ENCODE measurements at places on chromosomes 7 and 10. TPM values are rescaled to one million over a fixed set of nuclear protein-coding genes. Genes with fewer than 3 reads are reported as not detected.

DNA sequence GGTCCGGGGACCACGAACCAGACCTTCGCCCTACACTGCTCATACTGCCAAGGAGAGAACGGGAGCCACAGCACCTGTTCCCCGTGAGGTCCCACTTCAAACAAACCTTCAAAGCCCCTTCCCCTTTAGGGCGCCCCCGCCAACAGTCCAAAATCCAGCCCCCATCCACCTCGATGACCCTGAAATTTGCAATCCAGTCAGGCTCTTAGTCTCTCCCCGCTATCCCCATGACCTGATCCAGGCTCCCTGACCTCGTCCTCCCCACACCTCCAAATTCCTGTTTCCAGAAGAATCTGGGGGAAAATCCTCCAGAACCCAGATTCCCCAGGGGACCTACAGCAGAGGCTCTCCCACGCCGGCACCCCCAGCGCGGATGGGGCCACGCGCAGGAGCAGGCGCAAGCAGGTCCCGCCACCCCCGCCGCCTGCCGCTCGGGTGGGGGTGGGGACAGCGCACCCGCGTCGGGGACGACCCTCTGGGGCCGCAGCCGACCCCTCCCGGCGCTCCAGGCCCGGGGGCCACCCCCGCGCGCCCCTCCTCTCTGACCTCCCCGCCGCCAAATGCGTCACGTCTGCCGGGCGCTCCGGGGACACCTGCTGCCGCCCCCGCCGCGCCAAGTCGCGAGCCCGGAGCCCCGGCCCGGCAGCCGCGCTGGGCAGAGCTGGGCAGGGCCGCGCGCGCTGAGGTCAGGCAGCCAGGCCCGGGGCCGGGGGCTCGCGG is 753 bp downstream of the CAMK2B start:
- no peak for DNase-seq

DNA sequence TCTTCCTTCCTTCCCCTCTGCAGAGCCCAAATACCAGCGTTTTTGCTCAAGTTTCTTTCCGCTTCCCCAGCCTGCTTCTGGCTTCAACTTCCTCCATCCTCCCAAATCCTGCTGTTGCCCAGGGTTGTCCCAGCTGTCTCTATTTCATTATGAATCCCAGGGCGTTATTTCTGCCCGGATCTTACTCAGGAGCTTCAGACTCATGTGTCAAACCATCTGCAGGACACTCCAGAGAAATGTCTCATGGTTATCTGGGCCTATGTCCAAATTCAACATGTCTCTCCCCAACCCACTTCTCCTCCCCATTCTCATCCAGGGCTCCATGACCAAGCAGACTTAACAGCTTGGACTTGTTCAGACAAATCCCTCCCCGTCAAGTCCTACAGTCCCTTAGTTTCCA is 15.6 kb downstream of the ARHGAP22 start:
- DNase-seq, result no peak

DNA sequence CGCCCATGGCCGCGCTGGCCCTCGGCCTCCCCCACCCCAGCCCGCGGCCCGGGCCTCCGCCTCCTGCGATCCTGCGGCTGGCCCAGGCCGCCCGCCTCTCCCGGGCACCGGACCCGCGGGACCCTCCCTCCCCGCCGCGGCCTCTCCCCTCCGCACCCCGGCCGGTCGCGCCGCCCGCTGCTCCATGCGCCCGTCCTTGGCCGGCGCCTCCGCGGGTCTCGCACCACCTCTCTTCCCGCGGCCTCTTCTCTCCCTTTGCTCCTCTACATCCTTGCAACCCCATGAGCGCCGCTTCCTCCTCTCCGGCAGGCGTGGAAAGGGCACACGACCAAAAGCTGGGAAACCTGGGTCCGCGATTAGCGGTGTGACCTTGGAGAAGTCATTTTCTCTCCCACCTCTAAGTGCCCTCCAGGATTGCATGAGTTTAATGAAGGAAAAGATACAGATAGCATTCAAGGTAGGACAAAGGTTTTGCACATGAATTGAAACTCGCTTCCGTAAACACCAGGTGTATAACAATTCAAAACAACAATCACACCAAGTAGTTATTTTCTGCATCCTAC is 448 bp upstream of the SRPK2 start:
- DNase-seq, result peak; percentile 83

DNA sequence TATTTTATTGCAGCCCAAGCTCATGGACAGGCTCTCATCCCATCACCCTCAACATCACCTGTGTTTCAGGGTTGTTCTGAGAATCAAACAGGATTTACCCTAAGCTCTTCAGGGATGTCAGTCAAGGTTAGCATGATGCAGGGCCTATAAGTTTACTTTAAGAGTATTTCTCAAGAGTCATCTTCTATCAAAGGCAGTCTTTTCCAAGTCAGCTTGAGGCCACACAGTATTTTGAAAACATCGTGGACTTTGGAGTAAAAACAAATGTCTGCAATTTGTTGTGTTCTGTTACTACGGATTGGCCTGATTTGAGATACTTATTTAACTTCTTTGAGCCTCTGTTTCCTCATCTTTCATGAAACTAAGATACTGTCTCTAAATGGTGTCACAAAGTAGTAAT is 42.0 kb upstream of the NRP1 start:
- no peak for DNase-seq

DNA sequence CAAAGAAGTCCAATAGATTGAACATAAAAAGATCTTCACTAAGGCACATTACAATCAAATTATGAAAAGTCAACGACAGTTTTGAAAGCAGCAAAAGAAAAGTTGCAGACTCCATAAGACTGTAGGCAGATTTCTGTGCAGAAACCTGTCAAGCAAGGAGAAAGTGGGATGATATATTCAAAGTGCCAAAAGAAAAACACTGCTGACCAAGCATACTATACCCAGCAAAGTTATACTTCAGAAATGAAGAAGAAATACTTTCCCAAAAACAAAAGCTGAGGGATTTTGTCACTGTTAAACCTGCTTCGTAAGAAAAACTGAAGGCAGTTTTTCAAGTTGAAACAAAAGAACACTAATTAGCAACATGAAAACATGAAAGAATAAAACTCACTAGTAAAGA is 145.5 kb downstream of the ZEB1 start:
- DNase-seq, result peak; percentile 2

DNA sequence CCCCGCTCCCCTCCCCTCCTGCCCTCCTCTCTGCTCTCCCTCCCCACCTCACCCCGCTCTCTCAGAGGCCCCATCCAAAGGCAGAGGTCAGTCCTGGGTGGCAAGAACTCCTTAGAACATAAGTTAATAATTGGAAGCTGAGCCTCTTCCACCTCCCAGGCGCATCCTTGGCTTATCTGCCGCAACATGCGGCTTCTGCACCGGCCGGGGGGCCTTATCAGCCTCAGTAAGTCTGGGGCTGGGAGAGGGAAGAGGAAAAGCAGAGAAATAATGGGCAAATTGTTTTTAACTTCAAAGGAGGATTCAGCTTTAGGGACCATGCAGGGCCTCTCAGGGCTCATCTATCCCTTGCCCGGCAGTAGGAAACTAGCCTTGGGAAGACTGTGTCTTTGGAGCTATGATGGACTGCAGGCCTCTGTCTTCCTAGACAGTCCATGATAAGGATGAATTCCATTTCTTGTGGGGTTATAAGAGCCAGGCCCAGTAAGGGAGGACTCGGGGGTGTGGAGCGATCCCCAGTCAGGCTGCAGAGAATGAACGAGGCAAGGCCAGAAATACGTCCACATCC is 411.6 kb downstream of the PLXNA4 start:
- no peak for DNase-seq

DNA sequence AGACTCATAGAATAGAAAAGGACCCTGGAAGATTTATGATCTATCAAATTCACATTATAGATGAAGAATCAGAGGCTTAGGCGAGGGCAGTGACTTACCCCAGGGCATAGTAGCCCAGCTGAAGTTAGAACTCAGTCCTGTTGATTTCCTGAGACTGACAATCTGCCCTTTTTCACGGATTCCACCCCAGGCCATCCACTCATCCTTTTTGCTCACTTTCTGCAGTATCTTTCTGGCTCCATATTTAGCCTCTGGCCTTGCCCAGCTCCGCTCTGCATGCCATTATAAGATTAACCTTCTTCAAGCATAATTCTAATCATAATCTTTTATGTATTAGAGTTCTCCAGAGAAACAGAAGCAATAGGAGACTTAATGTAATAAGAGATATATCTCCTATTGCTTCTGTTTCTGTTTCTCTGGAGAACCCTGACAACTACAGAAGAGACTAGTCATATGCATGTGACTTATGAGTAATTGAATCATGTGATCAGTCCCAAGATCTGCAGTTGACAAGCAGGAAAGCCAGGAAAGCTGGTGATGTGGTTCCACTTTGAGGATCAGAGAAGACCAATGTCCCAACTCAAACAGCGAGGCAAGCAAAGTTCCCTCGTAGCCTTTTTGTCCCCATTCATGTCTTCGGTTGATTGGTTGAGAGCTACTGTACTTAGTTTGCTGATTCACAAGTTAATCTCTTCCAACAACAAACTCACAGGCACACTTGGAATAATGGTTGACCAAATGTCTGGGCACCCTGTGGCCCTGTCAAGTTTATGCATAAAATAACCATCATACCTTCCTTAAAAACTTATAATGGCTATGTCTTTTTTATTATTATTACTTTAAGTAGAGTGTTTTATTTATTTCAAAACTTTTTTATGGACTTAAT is 412.1 kb downstream of the SUGCT start:
- DNase-seq, result no peak

- DNase-seq, result no peak
Measured at GRCh38 chr7:47391726-47392125, 190.2 kb downstream of the TNS3 start.

DNA sequence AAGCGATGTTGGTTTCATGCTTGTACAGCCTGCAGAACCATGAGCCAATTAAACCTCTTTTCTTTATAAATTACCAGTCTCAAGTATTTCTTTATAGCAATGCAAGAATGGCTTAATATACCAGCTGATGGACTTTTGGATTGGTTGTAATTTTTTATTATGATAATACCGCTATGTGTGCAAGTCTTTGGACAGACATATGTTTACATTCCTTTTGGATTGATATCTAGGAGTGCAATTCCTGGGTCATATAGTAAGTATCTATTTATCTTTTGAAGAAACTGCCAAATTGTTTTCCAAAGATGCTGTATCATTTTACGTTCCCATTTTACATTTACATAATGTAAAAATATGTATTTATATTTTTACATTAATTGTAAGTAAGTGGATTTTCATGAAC is 81.2 kb upstream of the PIP4K2A start:
- no peak for DNase-seq

GRCh38 chr10:128022261-128023196 is 103.7 kb downstream of the MKI67 start:
- no peak for DNase-seq

GRCh38 chr10:101887775-101888174 is 44.2 kb upstream of the KCNIP2 start:
- peak; percentile 49 for DNase-seq

DNA sequence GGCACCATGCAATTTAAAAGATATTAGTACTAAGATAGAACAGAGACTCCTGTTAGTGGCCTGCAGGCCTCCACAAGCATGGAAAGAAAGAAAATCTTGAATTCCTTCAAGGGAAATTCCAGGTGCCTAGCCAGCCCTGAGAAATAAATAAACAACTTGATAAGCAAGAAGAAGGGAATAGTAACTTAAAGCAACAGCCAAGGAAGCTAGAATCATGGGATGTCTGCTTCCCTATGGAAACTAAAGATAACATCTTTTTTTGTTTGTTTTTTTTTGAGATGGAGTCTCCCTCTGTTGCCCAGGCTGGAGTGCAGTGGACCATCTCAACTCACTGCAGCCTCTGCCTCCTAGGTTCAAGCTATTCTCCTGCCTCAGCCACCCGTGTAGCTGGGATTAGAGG is 128.6 kb downstream of the SKIDA1 start:
- no peak for DNase-seq

GRCh38 chr7:21526007-21526406 is 16.8 kb upstream of the DNAH11 start:
- DNase-seq, result peak; percentile 43

DNA sequence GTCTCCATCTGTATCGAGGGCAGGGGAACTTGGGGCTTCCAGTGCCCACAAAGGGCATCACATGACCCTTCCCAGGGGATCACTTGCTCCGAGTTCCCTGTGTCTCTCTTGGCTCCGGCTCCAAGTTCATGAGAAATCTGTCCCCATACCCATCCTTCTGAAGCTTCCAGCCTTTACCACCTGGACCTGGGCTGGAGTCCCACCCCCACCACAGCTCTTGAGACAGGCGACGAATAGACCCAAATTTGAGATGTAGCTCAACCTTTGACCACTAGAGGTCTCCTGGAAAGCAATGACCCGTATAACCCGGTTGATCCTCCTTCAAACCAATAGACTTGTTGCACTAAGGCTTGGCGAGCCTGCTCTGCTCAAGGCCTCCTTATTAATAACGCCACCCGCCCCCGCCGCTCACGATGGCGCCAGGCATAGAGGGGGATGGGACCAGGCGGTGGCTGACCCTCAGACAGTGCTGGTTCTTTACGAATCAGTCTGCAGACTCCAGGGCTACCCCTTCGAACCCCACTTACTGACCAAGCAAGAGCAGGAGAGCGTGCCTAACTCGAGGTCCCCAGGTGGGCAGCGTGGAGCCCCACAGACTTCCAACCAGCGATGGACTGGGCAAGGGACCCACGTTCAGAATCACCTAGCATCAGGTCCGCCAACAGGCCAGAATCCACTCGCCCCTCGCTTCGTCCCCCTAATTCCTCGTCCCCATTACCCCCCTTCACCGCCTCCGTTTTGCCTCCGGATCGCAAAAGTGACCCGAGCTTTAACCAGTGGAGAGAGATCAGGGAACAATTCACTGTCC is 4.4 kb upstream of the ARID5B start:
- DNase-seq, result peak; percentile 81

GRCh38 chr7:134462337-134462925 is 3.5 kb upstream of the AKR1B1 start:
- no peak for DNase-seq

DNA sequence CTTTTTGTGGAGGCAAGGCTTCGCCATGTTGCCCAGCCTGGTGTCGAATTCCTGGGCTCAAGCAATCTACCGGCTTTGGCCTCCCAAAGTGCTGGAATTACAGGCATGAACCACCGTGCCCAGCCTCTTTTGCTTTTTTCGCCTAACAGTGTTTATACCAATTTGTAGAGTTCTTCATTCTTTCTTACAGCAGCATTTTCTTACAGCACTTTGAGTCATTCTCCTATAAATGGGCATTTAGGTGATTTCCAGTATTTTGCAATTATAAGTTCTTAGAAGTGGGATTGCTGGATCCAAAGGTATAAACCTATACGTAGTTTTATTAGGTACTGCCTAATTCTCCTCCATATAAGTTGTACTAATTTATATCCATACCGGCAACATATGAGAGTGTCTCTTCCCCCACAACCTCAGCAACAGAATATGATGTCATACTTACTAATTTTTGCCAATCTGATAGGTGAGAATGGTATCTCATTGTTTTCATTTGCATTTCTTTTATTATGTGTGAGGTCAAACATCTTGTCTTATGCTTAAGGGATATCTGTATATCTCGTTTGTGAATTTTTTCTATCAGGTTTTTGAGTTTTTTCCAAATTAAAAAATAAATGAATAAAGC is 39.1 kb downstream of the SUFU start:
- DNase-seq, result no peak

COL28A1 gene
- polyA plus RNA-seq, result 0.24 TPM

MPP7 gene
- 0.41 TPM for polyA plus RNA-seq

NEUROG3 gene
- not detected for polyA plus RNA-seq

PIK3AP1 gene
- polyA plus RNA-seq, result 3.4 TPM

ADAM12 gene
- polyA plus RNA-seq, result 1.4 TPM

MAGI2 gene
- polyA plus RNA-seq, result 14.6 TPM

TAS2R41 gene
- not detected for polyA plus RNA-seq

MLLT10 gene
- 17.4 TPM for polyA plus RNA-seq

Data from brain (organoid and tissue), 16 donors.